ENCODE measurements at places on chromosomes 7 and 10. TPM values are rescaled to one million over a fixed set of nuclear protein-coding genes. Genes with fewer than 3 reads are reported as not detected.
A peak's percentile ranks its signal among the peaks of the same experiment; 100 is the strongest.

SLC26A5 gene
- total RNA-seq, result 0.57 TPM

DNA sequence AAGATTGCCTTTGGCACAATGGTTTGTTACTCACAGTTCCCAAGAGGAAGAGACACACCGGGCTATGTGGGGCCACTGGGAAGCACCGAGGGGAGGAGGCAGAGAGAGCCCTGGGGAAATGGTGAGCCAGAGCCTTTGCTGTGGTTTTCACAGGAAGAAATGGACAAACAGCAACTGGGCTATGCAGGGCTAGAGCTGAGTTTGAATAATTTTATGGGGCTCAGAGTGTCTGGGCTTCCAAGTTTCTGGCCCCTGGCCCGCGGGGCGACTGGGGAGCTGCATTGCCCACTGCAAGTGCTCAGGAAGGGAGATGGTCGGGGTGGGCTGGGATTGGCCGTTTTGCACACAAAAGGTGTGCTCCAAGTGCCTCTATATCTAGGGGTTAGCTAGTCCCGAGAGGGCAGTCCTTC lies 92.6 kb downstream of the CHST15 start:
- no peak for DNase-seq

DNA sequence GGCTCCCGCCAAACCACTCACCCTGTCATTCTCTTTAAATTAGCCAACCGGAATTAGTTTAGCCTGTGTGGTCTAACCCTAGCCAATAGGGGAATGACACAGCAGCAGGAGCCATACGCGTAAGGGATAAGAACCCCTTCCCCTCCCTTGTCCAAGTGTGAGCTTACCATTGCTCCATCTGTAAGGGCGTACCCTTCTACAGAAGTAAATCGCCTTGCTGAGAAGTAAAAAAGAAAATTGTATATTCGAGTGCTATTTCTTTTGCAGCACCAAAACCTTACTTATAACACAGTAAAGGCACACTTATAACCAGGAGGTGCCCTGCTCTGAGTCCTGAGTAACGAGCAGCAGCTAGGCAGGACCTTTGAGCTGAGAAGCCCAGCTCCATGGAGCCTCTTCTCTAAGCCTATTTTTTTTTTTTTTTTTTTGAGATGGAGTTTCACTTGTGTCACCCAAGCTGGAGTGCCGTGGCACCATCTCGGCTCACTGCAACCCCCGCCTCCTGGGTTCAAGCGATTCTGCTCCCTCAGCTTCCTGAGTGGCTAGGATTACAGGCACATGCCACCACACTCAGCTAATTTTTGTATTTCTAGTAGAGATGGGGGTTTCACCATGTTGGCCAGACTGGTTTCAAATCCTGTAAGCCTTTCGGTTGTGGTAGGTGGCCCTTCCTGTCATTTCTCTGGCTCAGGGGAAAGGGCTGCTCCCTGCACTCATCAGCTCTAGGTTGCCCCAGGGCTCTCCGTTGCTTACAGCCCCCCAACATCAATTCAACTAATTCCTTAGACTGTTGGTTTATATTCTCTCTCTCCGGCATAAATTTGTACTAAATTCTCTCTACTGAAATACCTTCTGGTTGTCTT lies 73.3 kb downstream of the NSUN6 start:
- no peak for DNase-seq

DNA sequence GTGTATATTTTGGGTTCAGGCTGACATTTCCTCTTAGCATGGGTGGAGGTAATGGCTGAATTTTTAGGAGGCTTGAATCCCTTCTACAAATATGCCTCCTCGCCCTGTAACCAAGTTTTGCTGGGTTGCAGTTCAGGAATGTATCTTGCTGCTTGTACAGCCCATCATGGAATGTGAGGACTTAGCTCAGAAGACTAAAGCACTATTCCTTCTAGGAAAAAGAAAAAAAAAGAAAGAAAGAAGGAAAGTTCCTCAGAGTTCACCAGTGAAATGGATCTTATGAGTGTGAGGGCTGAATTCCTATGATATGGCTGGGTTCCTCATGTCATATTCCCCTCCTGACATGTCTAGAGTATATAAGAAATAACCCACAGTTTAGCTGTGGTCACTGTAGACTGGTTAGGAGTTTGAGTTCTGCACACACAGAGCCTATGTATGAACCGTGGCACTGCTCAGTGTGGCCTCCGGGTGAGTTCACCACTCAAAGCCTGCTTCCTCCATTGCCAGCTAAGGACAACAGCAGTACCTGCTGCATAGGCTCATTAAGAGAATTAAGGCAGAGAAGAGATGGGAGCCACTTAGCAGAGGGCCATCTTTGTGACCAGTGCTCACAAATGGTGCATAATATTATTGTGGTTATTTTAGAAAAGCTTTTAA lies 114.0 kb downstream of the TACC2 start:
- DNase-seq, result no peak

MOGAT3 gene
- not detected for total RNA-seq

PON1 gene
- not detected for total RNA-seq

FUOM gene
- 15.2 TPM for total RNA-seq

- no peak for DNase-seq
These were observed 1.6 kb upstream of the ARHGAP12 start for GRCh38 chr10:31930023-31930751.

GRCh38 chr10:86960003-86960862 lies 1.8 kb downstream of the SNCG start:
- DNase-seq, result peak; percentile 73

- DNase-seq, result no peak
These were observed 24.8 kb downstream of the GNA12 start for GRCh38 chr7:2819161-2819953.

DNA sequence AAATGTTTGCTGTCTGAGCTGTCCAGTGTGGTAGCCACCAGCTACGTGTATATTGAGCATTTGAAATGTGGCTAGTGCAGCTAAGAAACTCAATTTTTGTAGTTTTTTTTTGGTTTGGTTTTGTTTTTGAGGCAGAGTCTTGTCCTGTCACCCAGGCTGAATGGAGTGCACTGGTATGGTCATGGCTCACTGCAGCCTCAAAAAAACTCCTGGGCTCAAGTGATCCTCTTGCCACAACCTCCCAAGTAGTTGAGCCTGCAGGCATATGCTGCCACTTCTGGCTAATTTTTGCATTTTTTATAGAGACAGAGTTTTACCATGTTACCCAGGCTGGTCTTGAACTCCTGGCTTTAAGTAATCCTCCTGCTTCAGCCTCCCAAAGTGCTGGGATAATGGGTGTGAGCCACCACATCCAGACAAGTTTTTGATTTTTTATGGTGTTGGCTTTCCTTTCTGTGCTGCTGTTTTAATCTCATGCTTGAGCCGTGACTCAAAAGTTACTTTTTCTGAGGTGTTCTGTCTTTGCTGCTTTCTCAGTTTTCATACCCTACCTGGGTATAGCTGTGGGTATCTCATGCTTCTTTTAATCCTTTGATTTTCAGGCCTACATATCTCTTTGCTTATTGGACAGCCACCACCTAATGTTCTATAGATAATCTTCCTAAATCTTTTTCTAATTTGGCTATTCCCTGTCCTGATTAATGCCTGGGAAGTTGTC lies 16.0 kb downstream of the WAC start:
- no peak for DNase-seq

UNC5B gene
- total RNA-seq, result 13.0 TPM

DNA sequence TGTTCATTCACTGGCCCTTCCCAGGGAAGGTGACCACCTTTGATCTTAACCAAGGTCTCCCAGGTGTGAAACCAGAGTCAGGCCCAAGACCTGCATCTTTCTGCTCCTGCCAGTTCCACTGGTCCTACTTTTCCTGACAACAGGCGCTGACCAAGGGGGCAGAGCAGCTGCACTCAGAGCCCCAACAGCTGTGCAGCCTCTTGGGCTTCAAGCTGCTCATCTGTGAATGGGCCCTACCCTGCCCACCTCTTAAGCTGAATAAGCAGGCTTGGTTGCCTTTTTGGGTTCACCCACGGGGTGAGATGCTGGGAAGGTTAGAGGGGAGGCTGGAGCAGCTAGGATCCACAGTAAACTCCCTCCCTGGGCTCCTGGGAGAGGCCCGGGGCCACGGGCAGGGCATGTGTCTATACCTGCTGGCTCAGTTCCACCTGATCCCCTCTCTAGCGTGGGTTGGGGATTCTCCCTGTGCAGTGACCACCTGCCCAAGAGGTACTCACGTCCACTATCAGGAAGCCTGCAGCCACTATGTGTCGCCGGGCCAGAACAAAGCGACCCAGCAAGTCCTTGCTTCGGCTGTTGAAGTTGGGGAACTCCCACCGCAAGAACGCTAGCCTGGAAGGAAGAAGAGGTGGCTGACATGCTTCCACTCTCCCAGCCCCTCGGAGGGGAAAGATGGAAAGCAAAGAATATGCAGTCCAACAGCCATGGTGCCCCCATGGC lies 10.6 kb downstream of the TBRG4 start:
- DNase-seq, result peak; percentile 48

- no peak for DNase-seq
These were observed 196.7 kb downstream of the TCERG1L start for GRCh38 chr10:131114846-131115245.

- no peak for DNase-seq
These were observed 32.4 kb downstream of the KMT2E start for GRCh38 chr7:105046414-105046813.

- peak; percentile 99 for DNase-seq
These were observed 40.2 kb upstream of the FOXK1 start for GRCh38 chr7:4641667-4642467.

GRCh38 chr10:85542152-85542551 lies 824.4 kb downstream of the GRID1 start:
- no peak for DNase-seq

ZYX gene
- 499 TPM for total RNA-seq

DNA sequence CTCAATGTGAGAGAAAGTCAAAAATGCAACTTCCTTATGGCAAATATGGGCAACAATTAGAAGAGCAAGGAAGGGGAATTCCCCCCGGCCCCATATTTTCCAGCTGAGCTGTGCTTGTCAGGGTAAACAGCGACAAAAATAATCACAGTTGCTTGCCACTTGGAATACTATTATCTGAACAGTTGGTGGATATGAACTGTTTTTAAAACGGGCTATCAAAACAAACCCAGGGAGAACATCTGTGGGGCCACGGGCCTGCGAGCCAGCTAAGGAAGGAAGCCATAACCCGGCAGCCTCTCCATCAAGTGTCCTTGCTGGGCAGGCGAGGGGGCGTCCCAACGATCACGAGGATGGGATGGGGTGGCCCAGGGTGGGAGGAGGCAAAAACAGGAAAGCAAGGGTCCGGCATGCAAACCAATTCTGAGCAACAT lies 228.4 kb downstream of the ARHGAP12 start:
- DNase-seq, result no peak

LLCFC1 gene
- total RNA-seq, result not detected

GRCh38 chr10:52308251-52309031 lies 5.6 kb upstream of the DKK1 start:
- DNase-seq, result peak; percentile 66

GRCh38 chr10:115355162-115355760 lies 262.1 kb downstream of the ATRNL1 start:
- no peak for DNase-seq

DNA sequence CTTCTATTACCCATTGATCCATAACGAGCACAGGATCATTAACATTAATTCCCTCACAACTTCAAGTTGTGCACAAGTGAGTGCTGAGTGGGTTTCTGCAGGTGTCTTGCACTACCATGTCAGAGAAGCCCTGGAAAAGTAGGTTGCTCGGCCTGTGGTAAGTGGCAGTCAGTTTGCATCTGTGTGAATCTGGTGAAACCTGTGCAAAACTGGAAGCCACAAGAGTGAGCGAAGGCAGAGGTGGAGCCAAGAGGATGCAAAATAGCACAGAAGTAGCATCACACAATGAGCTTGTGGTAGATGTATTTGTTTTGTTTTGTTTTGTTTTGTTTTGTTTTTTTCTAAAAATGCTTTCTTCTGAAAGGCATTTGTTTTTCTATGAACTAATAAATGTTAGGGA lies 181.5 kb downstream of the THSD7A start:
- DNase-seq, result no peak

DNA sequence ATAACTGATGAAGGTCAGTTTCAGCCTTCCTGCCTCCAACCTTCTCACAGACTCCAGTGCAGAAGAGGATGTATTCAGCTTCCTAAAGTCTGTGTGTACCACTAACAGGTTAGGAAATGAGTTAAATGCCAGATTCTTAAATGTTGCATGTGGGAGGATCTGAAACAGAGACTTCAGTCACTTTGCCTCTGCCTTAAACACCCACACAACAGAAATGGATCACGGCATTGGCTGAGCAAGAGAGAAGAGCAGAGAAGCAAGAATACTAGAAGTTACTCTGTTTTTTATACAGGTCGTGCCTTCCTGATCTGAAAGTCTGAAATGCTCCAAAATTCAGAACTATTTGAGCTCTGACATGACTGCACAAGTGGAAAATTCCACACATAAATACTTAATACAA lies 98.9 kb upstream of the ARHGAP21 start:
- DNase-seq, result no peak

DNA sequence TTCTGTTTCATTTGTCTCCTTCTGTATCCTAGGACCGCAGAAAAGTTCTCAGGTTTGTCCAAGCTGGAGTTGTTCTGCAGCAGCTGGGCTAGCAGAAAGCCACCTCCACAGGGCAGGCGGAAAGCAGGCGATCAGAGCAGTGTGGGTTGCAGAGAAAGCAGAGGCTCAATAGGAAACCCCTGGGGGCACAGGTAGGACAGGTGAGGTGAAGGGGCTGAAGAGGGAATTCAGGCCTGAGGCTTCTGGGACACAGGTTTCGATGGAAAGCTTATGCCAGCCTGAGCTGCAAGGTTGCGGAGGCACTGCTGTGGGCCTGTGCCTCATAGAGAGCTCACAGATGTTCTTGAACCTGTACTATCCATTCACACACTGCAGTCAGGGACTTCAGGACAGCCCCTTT lies 194.9 kb upstream of the TPK1 start:
- no peak for DNase-seq

CRTAC1 gene
- 53.1 TPM for total RNA-seq

DNA sequence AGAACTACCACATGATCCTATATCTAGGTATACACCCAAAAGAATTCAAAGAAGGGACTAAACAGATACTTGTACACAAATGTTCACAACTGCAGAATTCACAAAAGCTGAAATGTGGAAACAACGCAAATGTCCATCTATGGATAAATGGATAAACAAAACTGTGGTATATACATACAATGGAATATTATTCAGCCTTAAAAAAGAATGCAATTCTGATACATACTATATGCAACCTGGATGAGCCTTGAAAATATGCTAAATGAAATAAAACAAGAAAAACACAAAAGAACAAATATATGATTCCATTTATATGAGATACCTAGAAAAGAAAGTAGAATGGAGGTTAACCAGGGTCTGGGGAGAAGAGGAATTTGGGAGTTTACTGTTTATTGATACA lies 7.2 kb downstream of the FAM133B start:
- DNase-seq, result no peak

SUN3 gene
- not detected for total RNA-seq

- DNase-seq, result no peak
These were observed 17.2 kb upstream of the MXI1 start for GRCh38 chr10:110190170-110190569.

- no peak for DNase-seq
These were observed 63.0 kb upstream of the LOXL4 start for GRCh38 chr10:98330987-98331386.

Data from aorta (tissue), 5 donors.